ENCODE measurements at places on chromosomes 13 and 19.

- DNase-seq: no peak
Measured at GRCh38 chr13:98528663-98529064, 48.2 kb downstream of the STK24 start.

DNA sequence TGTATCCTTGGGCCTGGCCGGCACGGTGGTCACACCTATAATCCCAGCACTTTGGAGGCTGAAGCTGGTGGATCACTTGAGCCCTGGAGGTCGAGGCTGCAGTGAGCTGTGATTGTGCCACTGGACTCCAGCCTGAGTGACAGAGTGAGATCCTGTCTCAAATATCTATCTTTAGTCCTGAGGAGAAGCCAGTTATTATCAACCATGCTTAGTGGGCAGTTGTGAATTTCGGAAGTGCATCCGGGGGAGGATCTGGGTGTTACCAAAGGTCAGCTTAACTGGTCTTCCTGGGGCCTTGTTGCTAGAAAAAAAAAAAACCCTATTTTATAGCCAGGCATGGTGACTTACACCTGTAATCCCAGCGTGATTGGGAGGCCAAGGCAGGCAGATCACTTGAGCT is 9.6 kb downstream of the DHDH start:
- DNase-seq: no peak

DNA sequence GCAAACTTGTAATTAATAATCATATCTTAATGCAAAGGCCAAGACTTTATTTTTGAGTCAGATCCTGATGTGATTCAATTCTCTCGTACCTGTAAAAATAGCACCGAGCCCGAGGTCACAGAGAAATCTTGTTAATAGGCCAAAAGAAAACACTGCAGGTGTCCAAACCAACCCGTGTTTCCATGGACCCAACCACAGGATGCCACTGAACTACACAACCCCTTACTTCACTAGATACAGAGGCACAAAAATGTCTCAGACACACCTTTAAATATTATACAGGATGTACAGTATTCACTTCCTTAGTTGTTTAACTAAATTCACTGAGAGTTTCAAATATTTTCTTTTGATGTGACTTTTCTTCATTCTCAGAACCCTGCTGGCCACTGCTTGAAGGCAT is 530.9 kb downstream of the MYO16 start:
- no peak for DNase-seq

DNA sequence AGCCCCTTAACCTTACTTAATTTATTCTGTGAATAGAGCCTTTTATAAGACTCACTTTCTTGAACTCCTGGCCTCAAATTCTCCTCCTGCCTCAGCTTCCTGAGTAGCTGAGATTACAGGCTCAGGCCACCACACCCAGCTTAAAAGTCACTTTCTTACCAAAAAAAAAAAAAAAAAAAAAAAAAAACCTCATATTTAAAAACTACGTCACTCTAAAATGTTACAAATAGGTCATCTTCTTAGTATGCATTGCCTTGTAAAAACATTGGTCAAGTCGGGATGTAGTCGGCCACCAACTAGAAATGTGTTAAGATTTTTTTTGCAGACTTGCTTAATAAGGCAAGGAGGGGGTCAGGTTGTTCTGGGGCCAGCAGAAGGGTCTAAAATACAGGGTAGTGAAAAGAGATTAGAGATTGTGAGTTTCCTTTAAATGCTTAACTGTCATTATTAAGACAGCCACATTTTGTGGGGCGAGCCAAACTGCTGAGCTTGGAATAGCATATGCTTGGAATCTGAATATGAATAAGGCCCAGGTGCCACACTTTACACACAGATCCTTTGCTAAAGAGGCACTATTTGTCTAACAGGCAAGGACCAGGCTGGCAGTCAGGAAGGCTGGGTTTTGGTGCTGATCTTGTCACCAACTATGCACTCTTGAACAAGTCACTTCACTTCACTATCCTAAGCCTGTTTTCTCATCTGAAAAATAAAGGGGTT is 16.5 kb upstream of the IL17D start:
- no peak for DNase-seq

GRCh38 chr19:21568816-21569493 is 63.6 kb downstream of the ZNF429 start:
- DNase-seq: no peak

Measured in H9 (cell line).